Effector memory CD4-positive, alpha-beta T cell (primary cell): ENCODE measurements at places on chromosomes 7 and 10.

- no peak overlapping the region for H3K27ac ChIP-seq
- DNase-seq, result no peak
- no peak overlapping the region for H3K4me3 ChIP-seq
- no peaks in the 10 kb centered on the region for H3K4me1 ChIP-seq
These were observed 50.1 kb upstream of the RASGEF1A start for GRCh38 chr10:43316988-43317387.

DNA sequence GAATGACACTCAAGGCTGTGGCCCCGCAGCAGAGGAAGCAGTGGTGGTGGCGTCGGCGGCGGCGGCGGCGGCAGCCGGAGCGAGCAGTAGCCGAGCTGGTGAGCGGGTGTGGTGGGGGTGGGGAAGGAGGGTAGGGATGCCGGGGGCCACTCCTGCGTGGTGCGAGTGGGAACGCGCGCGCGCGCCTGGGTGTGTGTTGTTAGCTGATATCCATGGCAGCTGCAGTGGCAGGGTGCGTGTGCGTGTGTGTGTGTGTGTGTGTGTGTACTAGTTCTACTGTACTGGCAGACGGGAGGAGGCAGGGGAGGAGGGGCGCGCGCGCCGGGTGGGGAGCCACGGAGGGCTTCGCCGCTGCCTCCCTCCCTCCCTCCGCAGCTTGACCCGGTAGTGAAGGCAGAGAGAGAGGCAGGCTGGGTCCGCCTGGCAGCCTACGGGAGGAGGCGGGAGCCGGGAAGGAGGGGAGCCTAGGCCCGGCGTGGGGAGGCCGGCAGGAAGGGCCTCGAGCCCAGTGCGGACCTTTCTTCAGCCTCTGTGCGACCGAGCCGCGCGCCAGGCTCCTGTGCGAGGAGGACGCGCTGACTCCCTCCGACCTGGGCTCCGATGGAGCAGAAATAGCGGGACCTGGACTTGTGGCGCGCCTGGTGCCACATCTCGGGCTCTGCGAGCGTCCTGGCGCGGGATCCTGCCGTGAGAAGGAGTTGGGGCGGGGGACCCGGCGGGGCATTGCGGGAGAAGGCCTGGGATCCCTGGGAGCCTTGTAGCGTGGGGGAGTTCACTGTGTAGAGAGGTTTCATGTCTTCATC, at the start of gene MAGI2:
TSS of gene MAGI2 (minus strand) at position 110 of the 803 bp plus-strand sequence. CDS start 347 bp downstream, outside the sequence.
- H3K27ac ChIP-seq, result no peak within 1 kb of the TSS
- H3K36me3 ChIP-seq, result no peaks in the 10 kb centered on the region
- no peak within 1 kb of the TSS for H3K4me3 ChIP-seq

- no peak for DNase-seq
- H3K27me3 ChIP-seq, result no peaks in the 10 kb centered on the region
- H3K4me1 ChIP-seq, result no peaks in the 10 kb centered on the region
These were observed 75.9 kb downstream of the FAM107B start for GRCh38 chr10:14698829-14699170.

- no peaks in the 10 kb centered on the region for H3K36me3 ChIP-seq
- H3K27ac ChIP-seq, result no peak overlapping the region
- H3K4me3 ChIP-seq, result no peak overlapping the region
- no peak for DNase-seq
These were observed 6.9 kb upstream of the FRAT2 start for GRCh38 chr10:97341416-97341815.

DNA sequence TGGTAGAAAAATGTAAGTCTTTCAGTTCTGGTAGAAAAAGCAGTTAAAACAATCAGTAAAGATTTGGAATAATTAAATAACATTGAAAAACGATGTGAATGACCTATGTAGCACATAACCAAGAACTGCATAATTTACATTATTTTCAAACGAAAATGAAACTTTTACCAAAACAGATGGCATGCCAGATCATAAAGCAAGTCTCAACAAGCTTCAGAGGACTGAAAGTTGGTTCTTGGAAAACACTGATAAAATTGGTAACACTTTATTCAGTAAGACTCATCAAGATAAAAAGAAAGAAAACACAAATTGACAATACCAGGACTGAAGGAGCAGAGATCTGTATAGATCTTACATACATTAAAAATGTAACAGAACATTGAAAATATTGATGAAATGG, 92.8 kb downstream of the VIPR2 start:
- DNase-seq, result no peak
- H3K27me3 ChIP-seq, result no peaks in the 10 kb centered on the region
- no peaks in the 10 kb centered on the region for H3K36me3 ChIP-seq

GRCh38 chr7:137421366-137421765, 77.8 kb upstream of the PTN start:
- H3K4me3 ChIP-seq, result no peak overlapping the region
- H3K4me1 ChIP-seq, result no peaks in the 10 kb centered on the region
- DNase-seq, result no peak
- no peaks in the 10 kb centered on the region for H3K36me3 ChIP-seq
- H3K27me3 ChIP-seq, result no peaks in the 10 kb centered on the region

DNA sequence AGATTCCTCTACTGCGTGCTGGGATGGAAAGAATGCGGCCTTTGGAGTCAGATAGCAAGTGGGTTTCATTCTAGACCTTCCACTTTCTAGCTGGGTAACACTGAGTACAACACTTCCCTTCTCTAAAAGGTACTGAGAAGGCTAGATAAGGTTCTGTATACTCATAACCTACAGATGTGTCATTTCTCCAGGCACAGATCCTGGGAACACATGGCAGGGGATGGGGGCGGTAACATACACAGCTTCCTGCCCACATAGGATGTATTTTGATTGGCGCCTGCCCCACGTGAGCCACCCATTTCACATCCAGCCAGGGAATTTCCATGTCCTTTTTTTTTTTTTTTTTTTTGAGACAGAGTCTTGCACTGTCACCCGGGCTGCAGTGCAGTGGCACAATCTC, 31.8 kb downstream of the KLRG2 start:
- H3K4me3 ChIP-seq, result no peak overlapping the region
- H3K27me3 ChIP-seq, result no peaks in the 10 kb centered on the region
- no peak for DNase-seq
- H3K36me3 ChIP-seq, result no peaks in the 10 kb centered on the region
- H3K4me1 ChIP-seq, result no peaks in the 10 kb centered on the region
- H3K27ac ChIP-seq, result no peak overlapping the region

DNA sequence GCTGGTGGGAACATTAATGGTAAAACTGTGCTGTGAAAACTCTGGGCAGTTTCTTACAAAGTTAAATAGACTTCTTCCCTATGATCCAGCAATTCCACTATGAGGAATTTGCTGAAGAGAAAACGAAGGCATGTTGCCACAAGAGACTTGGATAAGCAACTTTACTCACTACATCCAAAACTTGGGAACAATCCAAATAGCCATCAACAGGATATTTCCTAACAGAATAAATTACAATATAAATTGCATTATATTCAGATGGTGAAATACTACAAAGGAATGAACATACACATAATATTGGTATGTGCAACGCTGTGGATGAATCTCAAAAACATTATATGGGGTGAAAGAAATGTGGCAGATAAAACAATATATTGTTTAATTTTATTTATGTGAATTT, 21.4 kb upstream of the MKI67 start:
- H3K27me3 ChIP-seq, result no peaks in the 10 kb centered on the region
- H3K36me3 ChIP-seq, result no peaks in the 10 kb centered on the region

- no peak overlapping the region for H3K4me3 ChIP-seq
- no peak overlapping the region for H3K27ac ChIP-seq
- no peaks in the 10 kb centered on the region for H3K4me1 ChIP-seq
- no peak for DNase-seq
- H3K36me3 ChIP-seq, result no peaks in the 10 kb centered on the region
These were observed 150.4 kb upstream of the GNAI1 start for GRCh38 chr7:79984210-79984609.

DNA sequence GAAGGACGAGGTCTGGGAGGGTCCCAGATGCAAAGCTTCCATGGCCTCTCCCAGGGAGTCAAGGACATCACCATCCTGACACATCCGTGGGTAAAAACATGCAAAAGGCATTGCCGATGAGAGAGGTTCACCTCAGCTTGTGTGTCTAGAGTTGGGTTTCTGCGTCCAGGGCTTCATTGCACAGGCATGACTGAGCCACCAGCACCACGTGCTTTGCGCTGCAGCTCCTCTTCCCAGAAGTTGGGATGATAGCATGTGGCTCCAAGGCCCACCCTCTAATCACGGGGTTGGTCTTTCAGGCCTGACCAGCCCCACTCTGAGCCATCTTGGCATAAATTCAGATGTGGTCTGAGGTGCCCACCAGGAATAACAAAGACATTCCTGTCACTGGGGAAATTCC, 7.1 kb upstream of the RASGEF1A start:
- DNase-seq, result no peak
- H3K36me3 ChIP-seq, result no peaks in the 10 kb centered on the region
- no peak overlapping the region for H3K27ac ChIP-seq
- no peaks in the 10 kb centered on the region for H3K27me3 ChIP-seq
- no peak overlapping the region for H3K4me3 ChIP-seq
- H3K4me1 ChIP-seq, result no peaks in the 10 kb centered on the region

GRCh38 chr10:88067737-88068136, 204.3 kb downstream of the PTEN start:
- no peak for DNase-seq
- H3K36me3 ChIP-seq, result no peaks in the 10 kb centered on the region
- peaks cover 34% of the 10 kb centered on the region for H3K4me1 ChIP-seq
- H3K27ac ChIP-seq, result no peak overlapping the region
- H3K27me3 ChIP-seq, result no peaks in the 10 kb centered on the region

- H3K27ac ChIP-seq, result no peak overlapping the region
- no peaks in the 10 kb centered on the region for H3K4me1 ChIP-seq
- DNase-seq, result no peak
- no peak overlapping the region for H3K4me3 ChIP-seq
These were observed 49.6 kb upstream of the UBE3C start for GRCh38 chr7:157089100-157089610.

- no peaks in the 10 kb centered on the region for H3K36me3 ChIP-seq
- H3K4me1 ChIP-seq, result no peaks in the 10 kb centered on the region
- no peak overlapping the region for H3K4me3 ChIP-seq
These were observed 16.0 kb downstream of the CCDC71L start for GRCh38 chr7:106644999-106645398.

GRCh38 chr10:35961501-35961900, 319.4 kb upstream of the FZD8 start:
- H3K27ac ChIP-seq, result no peak overlapping the region
- DNase-seq, result no peak
- no peak overlapping the region for H3K4me3 ChIP-seq
- H3K27me3 ChIP-seq, result no peaks in the 10 kb centered on the region
- no peaks in the 10 kb centered on the region for H3K4me1 ChIP-seq
- H3K36me3 ChIP-seq, result no peaks in the 10 kb centered on the region

DNA sequence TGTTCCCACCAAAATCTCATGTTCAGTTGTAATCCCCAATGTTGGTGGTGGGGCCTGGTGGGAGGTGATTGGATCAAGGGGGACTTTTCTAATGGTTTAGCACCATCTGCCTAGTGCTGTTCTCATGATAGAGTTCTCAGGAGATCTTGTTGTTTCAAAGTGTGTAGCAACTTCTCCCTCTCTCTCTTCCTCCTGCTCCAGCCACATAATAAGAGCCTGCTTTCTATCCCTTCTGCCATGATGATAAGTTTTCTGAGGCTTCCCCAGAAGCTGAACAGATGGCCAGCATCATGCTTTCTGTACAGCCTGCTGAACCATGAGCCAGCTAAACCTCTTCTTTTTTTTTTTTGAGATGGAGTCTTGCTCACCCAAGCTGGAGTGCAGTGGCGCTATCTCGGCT, 910.6 kb downstream of the KCNMA1 start:
- H3K4me1 ChIP-seq, result no peaks in the 10 kb centered on the region
- no peaks in the 10 kb centered on the region for H3K27me3 ChIP-seq
- DNase-seq, result no peak
- H3K36me3 ChIP-seq, result no peaks in the 10 kb centered on the region
- H3K4me3 ChIP-seq, result no peak overlapping the region
- no peak overlapping the region for H3K27ac ChIP-seq

DNA sequence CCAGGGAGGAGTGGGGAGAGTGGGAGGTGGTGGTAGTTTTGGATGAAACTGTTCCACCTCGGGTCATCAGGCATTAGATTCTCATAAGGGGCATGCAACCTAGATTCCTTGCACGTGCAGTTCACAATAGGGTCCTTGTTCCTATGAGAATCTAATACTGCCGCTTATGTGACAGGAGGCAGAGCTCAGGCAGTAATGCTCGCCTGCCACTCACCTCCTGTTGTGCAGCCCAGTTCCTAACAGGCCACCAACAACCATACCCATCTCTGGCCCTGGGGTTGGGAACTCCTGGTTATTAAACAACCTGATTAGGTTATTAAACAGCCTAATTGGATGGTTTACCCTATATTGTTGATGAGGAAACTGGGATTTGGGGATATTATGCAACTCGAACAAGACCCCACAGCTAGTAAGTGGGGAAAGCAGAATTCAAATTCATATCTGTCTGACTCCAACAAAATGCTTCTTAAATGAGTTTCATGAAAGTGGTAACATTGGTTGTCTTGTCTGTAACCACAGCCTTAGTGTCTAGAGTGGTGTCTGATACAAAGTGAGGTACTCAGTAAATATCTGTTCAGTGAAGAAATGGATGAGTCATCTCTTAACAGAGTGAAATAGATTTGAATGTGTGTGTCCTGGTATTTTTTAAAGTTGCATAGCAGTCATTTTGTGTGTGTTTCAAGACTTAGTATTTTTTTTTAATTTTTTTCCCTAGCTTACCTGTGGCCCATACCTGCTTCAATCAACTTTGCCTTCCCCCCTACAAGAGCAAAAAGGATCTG, 101.6 kb downstream of the HECTD2 start:
- H3K4me3 ChIP-seq, result no peak overlapping the region
- H3K4me1 ChIP-seq, result no peaks in the 10 kb centered on the region
- no peaks in the 10 kb centered on the region for H3K27me3 ChIP-seq
- H3K36me3 ChIP-seq, result no peaks in the 10 kb centered on the region

- no peaks in the 10 kb centered on the region for H3K36me3 ChIP-seq
- no peaks in the 10 kb centered on the region for H3K27me3 ChIP-seq
- no peak for DNase-seq
- no peak overlapping the region for H3K4me3 ChIP-seq
- H3K27ac ChIP-seq, result no peak overlapping the region
- H3K4me1 ChIP-seq, result peaks cover 62% of the 10 kb centered on the region
These were observed 73.7 kb downstream of the FOXL3 start for GRCh38 chr7:363626-364025.

DNA sequence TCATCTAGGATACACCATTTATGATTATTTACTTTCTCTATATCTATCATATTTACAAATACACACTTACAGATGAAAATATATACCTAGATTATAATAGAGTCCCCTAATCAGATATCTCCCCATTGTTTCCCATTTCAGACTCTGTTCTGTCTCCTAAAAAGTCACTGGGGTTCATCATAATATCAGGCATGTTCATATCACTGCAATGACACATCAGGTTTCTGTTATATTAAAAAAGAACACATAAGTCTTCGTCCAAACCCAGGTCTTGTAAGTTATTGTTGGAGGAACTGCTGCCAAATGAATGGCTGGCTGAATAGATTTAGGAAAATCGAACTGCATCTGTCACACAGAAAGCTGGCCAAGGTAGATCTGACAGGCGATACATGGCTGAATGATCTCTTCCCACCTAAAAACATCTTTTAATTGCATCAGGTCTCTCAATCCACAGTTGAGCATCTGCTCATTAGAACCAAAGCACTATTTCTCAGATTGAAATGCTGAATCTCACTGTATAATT, 178.7 kb downstream of the CACNA2D1 start:
- H3K4me3 ChIP-seq, result no peak overlapping the region
- DNase-seq, result no peak
- no peak overlapping the region for H3K27ac ChIP-seq
- H3K4me1 ChIP-seq, result no peaks in the 10 kb centered on the region

GRCh38 chr10:123986736-123987135, 95.1 kb upstream of the CPXM2 start:
- H3K4me3 ChIP-seq, result no peak overlapping the region
- H3K36me3 ChIP-seq, result no peaks in the 10 kb centered on the region
- no peaks in the 10 kb centered on the region for H3K4me1 ChIP-seq
- no peak for DNase-seq
- no peak overlapping the region for H3K27ac ChIP-seq

GRCh38 chr7:68203251-68203650, 1206.6 kb downstream of the TYW1 start:
- no peaks in the 10 kb centered on the region for H3K36me3 ChIP-seq
- H3K4me1 ChIP-seq, result no peaks in the 10 kb centered on the region
- H3K27ac ChIP-seq, result no peak overlapping the region
- no peaks in the 10 kb centered on the region for H3K27me3 ChIP-seq
